ENCODE measurements at places on chromosomes 6 and 20.

GRCh38 chr6:72350296-72350881 lies 271.5 kb upstream of the KCNQ5 start:
- no peak for DNase-seq

DNA sequence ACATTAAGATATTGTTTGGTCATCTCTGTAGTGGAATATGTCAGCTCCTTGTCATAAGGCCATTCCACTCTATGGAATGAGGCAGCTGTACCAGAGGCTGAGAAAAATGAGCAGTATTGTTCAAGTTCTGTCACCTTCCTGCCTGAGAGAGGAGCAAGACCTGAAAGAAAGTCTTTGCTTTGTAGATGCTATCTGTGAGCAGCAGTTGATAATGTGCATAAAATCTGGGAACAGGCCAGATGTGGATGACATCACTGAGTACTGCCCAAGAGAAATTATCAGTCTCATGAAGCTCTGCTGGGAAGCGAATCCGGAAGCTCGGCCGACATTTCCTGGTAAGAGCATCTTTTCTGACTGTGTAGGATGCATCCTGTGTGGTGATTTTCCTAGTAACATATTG lies 16.8 kb downstream of the RIPK1 start:
- DNase-seq: no peak

DNA sequence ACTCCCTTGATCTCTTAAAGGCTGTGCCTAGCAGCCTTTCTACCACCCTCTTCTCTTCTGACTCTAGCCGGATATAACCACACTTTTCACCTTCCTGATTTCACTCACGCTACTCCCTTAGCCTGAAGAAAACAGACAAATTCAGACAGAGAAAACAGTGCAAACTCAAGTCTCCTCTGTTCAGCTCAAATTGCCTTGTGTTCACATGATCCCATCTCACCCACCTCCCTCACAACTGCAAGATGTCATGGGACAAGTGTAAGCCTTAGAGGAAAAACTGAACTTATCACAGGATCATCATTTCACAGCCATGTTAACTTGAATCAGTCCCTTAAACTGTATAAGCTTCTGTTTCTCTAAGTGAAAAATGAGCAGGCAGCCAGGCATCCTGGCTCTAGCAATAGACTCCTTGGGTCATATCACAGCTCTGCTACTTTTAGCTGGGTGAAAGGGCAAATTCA lies 66.5 kb upstream of the TENT5A start:
- DNase-seq: no peak

- no peak for DNase-seq
These were observed 32.7 kb downstream of the CYP24A1 start for GRCh38 chr20:54140927-54141566.

DNA sequence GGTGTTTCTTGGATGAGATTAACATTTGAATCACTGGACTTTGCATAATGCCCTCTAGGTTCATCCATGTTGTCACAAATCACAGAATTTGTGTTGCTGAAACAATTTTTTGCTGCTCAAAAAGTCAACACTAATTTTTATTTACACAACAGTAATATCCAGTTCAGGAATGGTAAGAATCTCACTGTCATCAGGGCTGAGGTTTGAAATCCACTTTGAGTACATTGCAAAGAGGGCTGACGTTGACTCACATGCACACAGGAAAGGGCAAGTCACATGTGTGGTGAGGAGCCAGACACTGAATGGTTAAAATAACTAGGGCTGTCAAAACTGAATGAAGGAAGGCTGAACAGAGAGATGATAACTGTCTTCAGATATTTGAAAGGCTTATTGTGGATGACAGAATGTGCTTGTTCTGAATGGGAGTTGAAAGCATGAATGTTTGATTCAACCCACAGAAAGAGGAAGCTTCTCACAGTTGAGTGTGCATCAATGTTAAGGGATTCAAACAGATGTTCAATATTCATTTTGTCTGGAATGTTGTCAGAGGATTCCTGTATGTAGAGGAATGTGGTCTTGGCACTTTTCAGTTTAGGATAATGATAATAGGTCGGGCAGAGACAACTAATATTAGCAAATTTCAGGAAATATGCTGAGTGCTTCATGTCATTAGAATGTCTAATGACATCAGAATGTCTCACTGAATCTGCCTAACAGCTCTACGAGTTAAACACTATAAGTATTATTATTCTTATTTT lies 3.6 kb upstream of the ADGRG6 start:
- DNase-seq: no peak

GRCh38 chr6:27492631-27493190 lies 19.8 kb upstream of the ZNF184 start:
- no peak for DNase-seq

DNA sequence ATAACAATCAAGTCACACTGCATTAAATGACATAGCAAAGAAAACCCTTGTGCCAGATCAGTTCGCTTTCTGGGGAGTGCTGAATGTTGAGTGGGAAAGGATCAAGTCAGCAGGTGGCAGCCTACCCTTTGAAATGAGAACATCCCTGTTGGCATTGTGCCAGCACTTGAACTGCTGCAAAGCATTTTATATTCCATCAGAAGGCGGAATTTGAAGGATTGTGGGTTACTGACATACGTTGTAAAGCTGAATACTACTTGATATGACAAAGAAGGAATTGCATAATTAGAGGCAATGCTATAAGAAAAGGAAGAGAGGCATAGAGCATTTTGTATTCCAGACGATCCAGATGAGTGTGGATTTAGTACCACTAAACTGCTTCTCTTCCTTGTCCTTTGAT lies 26.5 kb downstream of the BCKDHB start:
- no peak for DNase-seq

- no peak for DNase-seq
These were observed 9.5 kb downstream of the GZF1 start for GRCh38 chr20:23371496-23371895.

GRCh38 chr6:90374201-90374600 lies 77.6 kb upstream of the BACH2 start:
- no peak for DNase-seq

GRCh38 chr6:39754514-39755115 lies 29.4 kb upstream of the KIF6 start:
- DNase-seq: no peak

- DNase-seq: no peak
These were observed 852 bp downstream of the GMNN start for GRCh38 chr6:24775520-24776058.

DNA sequence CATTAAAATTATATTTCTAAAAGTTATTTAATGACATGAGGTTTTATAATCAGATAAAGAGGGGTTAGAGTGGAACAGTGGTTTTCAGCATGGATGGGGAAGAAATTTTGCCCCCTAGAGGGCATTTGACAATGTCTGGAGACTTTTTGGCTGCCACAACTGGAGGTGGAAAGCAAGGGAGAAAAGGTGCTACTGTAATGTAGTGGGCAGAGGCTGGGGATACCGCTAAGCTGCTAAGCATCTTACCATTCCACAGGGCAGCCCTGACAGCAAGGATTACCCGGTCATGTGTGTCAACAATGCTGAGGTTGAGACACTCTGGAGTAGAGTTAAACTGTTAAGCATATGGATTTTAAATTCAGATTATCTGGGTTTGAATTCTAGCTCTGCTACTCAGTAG lies 52.9 kb upstream of the FABP7 start:
- DNase-seq: no peak

DNA sequence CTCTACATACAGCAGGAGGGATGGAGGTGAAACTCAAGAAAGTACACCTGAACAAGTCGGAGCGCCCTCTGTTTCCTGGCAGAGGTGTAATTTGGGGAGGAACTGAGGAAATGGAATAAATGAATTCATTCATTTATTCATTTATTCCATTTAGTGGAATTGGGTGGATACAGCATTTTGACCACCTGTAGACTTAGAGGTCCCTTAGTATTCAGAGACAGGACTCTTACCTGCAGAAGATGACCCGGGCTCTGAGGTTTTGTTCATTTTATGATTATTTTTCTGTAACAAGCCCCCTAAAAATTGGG lies 9.1 kb downstream of the TRIM31 start:
- no peak for DNase-seq

- no peak for DNase-seq
These were observed 142.1 kb downstream of the MYB start for GRCh38 chr6:135323202-135323668.

GRCh38 chr20:63900413-63900812 lies 5.5 kb downstream of the DNAJC5 start:
- DNase-seq: no peak

DNA sequence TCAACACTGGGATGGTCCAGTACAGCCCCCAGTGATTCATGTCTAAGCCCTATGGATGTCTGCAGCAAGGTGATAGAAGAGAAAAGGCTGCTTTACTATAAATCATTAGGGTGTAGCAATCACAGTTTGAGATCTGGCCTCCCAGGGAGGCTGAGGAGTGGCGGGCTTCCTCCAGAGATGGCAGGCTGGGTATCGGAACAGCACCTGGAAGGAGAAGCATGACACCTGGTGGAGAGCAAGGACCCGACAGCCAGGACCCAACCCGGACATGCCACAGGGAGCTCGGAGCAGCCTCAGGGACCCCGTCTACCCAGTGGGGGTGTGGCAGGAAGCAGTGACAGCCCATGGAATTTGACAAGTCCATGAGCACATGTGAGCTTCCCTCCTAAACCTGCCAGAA lies 114.8 kb upstream of the CD93 start:
- no peak for DNase-seq

GRCh38 chr20:9409981-9410380 lies 104.4 kb upstream of the LAMP5 start:
- no peak for DNase-seq

- no peak for DNase-seq
These were observed 435 bp downstream of the KIFC1 start for GRCh38 chr6:33391922-33392594.

DNA sequence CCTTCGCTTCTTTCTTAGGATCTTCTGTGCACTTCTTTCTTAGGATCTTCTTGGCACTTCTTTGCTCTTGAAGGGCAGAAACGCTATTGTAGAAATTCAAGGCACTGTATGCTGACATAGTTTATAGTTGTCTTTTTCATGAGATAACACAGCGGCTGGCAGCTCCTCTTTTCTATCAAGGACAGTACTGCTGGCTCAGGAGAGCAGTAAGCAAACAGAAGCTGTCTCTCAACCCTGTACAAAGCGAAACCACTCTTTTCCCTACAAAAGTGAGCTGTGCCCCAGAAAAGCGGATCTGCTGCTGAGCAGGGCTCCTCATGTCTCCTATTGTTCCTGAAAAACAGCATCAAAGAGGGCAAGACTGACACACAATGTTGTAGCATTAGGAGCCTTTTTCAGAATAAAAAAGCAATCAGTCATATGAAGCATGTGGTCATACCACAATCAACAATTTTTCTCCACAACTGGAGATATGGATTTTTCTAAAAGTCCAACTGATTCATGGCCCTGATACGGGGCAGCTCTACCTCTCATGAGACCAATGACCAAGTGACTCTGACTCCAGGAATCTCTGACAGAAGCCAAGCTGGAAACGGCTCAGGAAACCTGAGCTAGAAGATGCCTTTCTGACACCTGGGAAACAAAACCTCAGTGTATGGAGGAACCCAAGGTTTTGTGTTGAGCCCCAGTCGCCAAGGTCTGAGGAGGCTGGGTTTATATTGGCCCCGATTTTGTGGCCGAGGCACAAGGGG lies 255.9 kb downstream of the ESR1 start:
- no peak for DNase-seq

DNA sequence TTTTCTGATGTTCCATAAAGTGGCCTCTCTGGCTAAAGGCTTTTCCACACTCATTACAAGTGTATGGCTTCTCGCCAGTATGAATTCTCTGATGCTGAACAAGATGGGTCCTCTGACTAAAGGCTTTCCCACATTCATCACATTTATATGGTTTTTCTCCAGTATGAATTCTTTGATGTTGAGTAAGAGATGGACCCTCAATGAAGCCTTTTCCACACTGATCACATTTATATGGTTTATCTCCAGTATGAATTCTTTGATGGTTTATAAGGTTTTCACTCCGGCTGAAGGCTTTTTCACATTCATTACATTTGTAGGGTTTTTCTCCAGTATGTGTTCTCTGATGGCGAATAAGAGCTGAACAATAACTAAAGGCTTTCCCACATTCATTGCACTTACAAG lies 20.4 kb downstream of the ZNF184 start:
- DNase-seq: no peak

DNA sequence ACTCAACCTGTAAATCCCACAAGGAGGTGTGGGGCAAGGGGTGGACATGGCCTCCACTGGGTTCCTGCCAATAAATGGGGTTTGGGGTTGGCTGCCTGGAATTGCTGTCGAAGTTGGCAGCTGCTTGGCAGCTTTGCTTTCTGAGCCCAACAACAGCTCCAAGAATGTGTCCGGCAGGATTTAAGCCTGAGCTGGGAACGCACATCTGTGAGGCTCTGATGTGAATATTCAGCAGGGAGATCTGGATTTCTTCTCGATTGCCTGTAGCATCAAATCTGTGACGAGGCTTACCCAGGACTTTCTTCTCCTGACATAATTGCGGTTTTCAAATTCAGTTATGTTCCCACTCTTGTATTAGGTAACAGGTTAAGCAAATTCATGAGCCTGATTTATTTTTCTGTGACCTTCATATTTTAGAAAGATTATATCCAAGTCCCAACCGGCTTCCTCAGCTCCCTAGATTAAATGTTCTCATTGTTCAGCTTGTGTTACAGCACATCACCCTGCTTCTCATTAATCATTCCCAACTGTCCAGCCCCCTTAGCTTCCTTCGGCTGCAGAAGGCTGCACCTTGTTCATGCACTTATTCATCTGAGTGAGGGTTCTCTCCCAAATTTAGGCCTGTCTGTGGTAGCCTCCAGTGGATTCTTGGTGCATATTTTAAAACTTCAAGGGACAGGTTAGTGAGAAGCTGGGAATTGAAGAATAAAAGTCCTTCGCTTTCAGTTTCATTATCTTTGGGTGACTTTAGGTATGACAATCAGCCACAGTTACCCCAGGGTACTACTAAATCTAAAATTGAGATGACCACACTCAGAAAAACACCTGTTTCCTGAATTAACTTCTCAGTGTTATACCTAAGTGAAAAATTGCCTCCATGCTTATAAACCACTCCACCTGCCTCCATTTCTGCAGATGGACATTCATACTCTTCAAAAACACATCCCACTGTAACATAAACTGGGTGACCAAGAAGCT lies 310.0 kb downstream of the ESR1 start:
- DNase-seq: no peak

DNA sequence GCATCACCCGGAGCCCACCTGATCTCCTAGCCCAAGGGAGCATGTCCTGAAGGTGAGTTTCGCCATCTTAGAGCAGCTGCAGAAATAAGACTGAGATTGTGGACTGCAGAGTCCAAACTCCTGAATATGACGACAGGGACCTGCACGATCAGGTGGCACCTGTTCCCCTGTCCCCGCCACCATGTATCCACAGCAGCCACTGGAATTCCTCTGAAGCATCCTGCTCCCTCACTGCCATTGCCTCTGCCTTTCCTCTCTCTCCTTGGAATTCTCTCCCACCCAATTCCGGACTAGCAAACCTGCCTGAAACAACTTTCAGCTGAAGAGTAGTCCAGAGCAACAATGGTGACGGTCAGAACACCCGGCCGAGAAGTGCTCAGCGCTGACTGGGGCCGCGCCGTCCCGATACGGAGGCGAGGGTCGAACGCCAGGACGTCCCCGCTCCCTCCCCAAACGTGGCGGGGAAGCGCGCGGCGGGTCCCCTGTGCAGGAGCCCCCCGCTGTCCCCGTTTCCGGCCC lies 694 bp upstream of the FAM120B start:
- DNase-seq: no peak

GRCh38 chr6:113634352-113635163 lies 222.6 kb upstream of the MARCKS start:
- peak; percentile 13 for DNase-seq

GRCh38 chr20:31516166-31516565 lies 1.9 kb downstream of the HM13 start:
- no peak for DNase-seq

GRCh38 chr6:75102301-75102700 lies 103.6 kb downstream of the COL12A1 start:
- DNase-seq: no peak
